ENCODE measurements at places on chromosomes 1 and 21. TPM values are rescaled to one million over a fixed set of nuclear protein-coding genes. Genes with fewer than 3 reads are reported as not detected.

- DNase-seq = no peak
Observed at GRCh38 chr1:115134850-115135480, 45.7 kb upstream of the TSPAN2 start.

DNA sequence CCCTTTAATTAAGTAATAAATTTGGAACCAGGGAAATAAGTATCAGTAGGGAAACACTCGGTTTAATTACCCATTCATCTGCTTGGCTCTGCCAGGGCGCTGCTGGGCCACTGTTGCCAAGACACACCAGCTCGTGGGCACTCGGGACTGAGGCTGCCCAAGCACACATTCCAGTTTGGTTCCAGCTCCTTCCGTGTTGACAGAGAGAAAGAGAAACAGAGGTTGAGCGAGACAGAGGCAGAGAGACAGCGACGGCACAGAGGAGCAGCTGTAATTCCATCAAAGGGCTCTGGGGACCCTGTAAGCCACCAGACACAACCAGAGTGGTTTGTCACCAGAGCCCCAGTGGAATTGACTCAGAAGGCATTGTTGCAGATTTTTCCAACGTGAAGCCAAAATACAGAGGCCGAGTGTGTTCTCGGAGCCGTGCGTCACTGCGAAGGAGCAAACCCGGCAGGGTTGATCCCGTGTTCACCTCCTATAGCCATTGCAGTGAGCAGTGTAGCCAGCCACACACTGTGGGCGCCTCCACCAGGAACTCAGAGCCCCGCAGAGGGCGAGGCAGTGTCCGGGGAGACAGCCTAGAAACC, 33.5 kb downstream of the SYF2 start:
- DNase-seq = no peak

- no peak for DNase-seq
Observed at GRCh38 chr1:16418823-16419425, 18.3 kb downstream of the SPATA21 start.

- no peak for DNase-seq
Observed at GRCh38 chr1:152479792-152480595, 30.6 kb upstream of the LCE5A start.

DNA sequence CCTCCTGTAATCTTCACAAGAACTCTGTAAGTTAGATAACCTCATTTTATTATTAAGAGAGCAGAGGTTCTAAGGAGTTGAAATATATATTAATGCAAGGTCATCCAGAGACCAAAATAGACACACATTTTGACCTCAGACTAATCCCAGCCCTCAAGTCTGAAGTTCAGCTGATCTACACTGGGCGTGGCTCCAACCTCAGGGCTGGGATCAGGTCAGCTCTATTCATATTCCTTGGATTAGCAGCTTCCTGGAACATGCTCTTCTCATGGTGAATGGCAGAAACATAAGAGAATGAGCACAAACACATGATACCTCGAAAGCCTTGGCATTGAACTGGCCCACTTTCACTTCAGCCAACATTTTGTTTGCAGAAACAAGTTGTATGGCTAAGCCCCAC, 200.8 kb upstream of the ST6GALNAC5 start:
- DNase-seq = no peak

DNA sequence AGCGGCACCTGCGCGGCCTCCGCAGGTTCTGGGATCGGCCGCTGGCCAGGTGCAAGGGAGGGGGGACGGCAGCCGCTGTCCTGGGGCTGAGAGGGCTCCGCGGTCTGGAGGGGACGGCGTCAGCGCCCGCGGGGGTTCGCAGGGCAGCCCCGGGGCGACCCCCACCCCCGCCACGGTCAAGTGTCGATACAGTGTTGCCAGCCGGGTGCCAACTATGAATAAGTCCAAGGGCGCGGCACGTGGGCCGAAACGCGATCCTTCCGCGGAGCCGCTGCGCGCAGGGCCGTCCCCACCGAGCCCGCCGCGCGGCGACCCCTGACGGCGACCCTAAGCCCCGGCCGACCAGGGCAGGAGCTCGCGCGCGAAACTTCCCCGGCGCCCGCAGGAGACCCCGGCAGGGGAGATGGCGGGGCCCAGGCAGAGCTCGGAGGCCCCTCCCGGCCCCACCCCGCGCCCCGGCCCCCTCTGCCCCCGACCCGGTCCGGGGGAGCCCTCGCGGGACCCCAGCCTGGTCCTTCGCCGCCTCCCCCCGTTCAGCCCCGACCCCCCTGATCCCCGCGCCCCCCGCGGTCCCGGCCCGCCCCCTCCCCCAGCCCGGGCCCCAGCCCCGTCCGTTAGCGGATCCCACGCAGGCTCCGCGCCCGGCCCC, 586 bp upstream of the AGPAT3 start:
- peak; percentile 35 for DNase-seq

GRCh38 chr1:179924268-179924667, 30.3 kb upstream of the CEP350 start:
- no peak for DNase-seq

GRCh38 chr1:234214129-234214910, 158.9 kb upstream of the COA6 start:
- DNase-seq = no peak

DNA sequence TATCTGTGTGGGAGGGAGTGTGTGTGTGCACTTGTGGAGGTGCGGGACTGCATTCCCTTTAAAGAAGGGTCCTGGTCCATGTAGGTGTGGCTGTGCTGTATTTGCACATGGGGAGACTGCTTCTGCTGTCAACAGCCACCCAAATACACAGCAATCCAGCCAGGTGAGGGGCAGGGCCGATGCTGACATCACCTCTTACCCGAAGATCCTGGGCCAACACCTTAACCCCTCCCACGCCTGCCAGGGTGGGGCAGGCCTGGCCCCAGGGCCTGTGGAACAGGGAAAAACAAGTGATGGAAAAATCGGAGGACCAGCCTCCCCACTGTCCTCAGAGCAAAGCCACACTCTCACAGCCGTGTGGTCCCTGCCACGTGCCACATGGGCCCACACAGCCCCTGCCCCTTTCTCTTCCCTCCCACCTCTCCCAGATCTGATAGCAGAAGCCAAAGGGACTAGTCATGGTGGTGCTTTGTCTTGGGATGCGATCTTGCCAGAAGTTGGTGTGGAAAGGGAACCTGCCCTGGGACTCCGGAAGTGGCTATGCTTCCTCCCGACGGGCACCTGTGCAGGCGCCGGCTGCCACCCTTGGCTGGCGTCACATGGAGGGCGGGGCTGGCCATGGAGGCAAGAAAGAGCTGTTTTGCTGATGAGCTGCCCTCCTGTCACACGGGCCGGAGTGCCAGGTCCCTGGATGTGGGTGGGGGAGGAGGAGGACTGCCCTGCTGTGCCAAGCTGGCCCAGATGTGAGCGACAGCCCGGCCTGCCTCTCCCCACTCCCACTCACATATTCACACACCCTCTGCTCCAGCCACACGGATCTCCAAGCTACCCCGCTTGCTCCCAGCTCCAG, 7.8 kb upstream of the CASZ1 start:
- DNase-seq = no peak

GRCh38 chr1:211511947-211512346, 20.0 kb upstream of the RD3 start:
- DNase-seq = no peak

- no peak for DNase-seq
Observed at GRCh38 chr1:46503421-46503820, 13.8 kb downstream of the DMBX1 start.

The RAB7B gene
- polyA plus RNA-seq = not detected

The SAMSN1 gene
- polyA plus RNA-seq = 6.3 TPM

The KRTAP7-1 gene
- polyA plus RNA-seq = not detected

The RGS1 gene
- 115 TPM for polyA plus RNA-seq

The KRTAP13-2 gene
- not detected for polyA plus RNA-seq
